Sciatic nerve (tissue), 2 donors: ENCODE measurements at places on chromosomes 3 and 15. TPM values are rescaled to one million over a fixed set of nuclear protein-coding genes. Genes with fewer than 3 reads are reported as not detected.

NR1I2 gene
- not detected for total RNA-seq

APBA2 gene
- 3.5 TPM for total RNA-seq

ADGRG7 gene
- total RNA-seq, result not detected

FGD5 gene
- 57.4 TPM for total RNA-seq

RPL35A gene
- total RNA-seq, result 724 TPM

SLC6A1 gene
- total RNA-seq, result 10.9 TPM

SEMA6D gene
- 42.8 TPM for total RNA-seq

CLEC3B gene
- 105 TPM for total RNA-seq

FBLN2 gene
- 236 TPM for total RNA-seq

CHDH gene
- total RNA-seq, result 7.3 TPM
